ENCODE measurements at places on chromosomes 4 and X.

DNA sequence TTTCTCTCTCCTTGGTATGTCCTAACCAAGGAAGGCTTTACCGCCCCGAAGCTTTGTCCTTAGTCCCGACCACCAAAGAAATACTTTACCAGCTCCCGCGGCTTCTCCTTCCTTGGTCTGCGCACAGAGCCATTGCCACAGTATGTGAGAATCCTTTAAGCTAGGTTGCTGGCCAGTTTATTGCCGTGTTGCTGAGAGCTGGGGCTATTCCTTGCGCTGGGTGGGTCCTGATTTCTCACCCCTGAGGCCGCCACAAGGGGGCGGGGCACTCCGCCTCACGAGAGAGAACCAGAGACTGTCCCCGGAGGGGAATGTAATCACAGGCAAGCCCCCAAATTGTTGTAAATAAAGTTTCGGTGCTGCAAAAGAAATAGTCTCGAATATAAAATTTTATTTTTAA, 331.0 kb upstream of the PCDH10 start:
- no peak for DNase-seq

- no peak for DNase-seq
Measured at GRCh38 chr4:24476282-24476681, 108.1 kb downstream of the DHX15 start.

DNA sequence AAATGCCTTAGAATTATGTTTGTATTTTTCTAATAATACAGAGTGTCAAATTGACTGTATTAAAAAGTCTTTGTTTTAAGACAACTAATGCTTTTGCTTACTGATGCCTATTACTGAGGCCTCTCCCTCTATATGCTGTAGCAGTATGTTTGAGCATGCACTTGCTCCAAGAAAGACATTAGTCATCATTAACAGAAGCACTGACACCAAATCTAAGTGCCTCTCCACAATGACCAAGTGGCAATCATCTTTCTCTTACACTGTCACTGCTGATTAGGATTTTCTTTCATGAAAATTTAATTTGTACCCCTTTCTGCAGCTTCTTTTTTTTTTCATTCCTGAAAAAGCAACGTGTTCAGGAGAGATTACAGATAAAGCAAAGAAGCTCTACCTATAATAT, 11.1 kb upstream of the MAB21L2 start:
- no peak for DNase-seq

DNA sequence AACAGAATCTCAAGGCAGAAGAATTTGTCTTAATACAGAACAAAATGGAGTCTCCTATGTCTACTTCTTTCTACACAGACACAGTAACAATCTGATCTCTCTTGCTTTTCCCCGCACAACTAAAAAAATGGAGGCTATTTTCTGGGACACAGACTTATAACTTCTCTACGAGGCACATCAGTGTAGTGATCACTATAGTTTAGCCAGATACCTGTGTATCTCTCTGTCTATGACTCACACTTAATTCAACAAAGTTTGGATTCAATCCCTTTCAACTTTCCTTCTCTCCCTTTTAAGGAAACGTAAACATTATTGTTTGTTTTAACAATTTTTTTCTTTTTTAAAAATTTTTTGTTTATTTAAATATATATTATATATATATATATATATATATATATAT, 29.4 kb downstream of the APELA start:
- no peak for DNase-seq

DNA sequence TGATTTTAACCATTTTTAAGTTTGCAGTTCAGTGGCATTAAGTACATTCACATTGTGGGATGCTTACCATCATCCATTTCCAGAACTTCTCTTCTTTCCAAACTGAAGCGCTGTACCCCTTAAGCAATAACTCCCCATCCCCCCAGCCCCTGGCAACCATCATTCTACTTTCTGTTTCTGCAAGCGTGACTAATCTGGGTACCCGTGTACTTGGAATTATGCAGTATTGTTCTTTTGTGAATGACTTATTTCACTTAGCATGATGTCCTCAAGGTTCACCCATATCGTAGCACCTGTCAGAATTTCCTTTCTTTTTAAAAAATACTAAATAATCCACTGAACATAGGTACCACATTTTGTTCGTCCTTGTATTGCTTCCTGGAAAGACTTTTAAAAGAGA, 32.9 kb downstream of the USP9X start:
- DNase-seq: no peak

DNA sequence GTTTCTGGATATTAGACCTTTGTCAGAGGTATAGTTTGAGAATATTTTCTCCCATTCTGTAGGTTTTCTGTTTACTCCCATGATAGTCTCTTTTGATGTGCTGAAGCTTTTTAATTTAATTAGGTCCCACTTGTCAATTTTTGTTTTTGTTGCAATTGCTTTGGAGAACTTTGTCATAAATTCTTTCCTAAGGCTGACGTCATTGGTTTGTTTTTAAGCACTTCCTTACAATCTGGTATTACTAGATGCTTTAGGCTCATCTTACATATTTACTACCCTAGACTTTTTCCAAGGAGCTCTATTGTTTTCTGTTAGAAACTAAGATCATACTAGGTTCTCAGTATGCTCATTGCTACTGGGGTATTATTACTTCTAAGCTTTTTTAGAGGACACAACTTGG, 806.3 kb downstream of the PDHA2 start:
- no peak for DNase-seq

- DNase-seq: no peak
Measured at GRCh38 chr4:186628058-186628711, 72.8 kb upstream of the MTNR1A start.

DNA sequence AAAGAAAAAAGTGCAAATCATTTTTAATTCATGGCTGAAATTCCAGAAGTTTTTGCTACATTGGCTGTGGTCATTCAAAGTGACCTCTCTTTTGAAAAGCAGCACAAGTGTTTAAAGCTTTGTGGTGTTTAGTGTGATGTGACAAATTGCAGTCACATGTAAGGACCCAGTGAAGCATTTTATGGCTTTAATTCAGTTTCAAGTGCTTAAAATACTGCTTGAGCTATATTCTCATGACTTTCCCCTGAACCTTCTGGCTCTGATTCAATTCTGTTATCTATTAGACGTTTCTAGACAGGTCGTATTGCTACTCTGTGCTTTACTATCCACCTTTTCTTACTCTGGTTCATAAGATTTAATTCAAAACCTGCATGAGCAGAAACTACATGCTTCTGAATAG, 105.8 kb downstream of the FAT4 start:
- no peak for DNase-seq

DNA sequence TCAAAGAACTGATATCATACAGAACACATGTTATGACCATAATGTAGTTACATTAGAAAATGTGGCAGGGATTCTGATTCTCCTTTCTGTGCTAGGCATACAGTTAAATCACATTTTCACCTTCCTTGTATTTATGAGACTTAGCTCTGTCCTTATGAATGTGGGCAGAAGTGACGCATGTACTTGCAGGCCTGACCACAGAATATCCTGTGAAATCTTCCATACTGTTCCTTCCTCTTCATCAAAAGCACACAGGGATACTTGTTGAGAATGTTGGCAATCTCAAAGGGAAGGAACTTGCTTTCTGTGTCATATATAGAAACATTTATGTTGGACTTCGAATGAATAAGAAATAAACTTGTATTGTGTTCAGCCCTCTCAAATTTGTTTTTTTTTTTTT, 17.2 kb upstream of the MYOZ2 start:
- DNase-seq: no peak

DNA sequence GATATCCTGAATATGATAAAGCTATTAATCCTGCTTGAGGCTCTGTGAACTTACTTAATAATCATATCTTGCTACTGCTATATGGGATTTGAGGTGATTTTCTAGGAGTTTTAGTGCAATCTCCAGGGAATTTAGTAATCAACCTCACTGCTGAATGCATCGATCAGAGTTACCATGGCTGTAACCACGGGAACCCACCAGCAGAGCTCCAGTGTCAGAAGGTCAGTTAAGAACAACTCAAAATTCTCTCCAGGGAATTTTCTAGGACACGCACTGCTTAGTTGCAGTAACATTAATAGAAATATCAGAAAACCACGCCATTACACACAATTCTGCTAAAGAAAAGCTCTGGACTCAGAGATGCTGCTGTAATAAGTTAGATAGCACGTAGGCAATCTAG, 1477.2 kb upstream of the TENM3 start:
- no peak for DNase-seq

- DNase-seq: no peak
Measured at GRCh38 chrX:107429090-107429489, 20.4 kb upstream of the FRMPD3 start.

GRCh38 chr4:79330720-79331119, 4.9 kb upstream of the NAA11 start:
- no peak for DNase-seq
